ENCODE measurements at places on chromosomes 3 and 15.
A peak's percentile ranks its signal among the peaks of the same experiment; 100 is the strongest.

GRCh38 chr3:147418371-147418781 is 9.2 kb downstream of the ZIC1 start:
- no peak for DNase-seq

DNA sequence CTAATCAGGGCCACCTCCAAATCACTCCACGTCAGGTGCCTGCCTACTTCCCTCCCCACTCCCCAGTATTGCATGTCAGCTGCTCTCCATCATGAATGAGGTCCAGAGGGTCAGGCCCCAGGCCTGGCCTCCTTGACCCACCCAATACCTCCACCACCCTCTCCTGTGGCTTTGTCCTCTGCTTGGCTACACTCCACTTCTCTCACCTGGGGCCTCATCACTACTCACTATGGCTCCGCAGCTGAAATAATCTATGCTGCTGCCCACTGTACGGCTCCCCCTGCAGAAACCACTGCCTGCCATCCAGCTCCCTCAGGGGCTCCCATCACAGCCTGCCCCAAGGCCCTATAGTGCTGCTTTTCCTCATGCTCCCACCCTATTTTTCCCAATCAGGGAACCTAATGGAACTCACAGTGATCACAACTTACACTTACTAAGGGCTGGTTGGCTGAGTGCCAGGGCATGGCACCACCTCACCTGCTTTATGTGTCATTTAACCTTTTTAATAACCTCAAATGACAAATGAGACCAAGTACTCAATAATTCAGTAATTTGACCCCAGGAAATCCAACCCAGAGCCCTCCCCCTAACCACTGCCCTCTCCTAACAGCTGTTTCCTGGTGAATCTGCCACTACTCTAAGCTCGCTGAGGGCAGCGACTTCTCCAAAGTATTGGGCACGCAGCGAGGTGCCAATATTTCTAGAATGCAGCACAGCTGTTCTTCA is 2.3 kb downstream of the GORASP1 start:
- no peak for DNase-seq

- peak; percentile 88 for DNase-seq
Observed at GRCh38 chr3:9249273-9250192, at the start of gene SRGAP3. SRGAP3 (minus strand) TSS chr3:9249646; CDS start chr3:9248951, 695 bp downstream.

GRCh38 chr3:193831495-193832455 is 238.8 kb downstream of the OPA1 start:
- DNase-seq, result no peak

DNA sequence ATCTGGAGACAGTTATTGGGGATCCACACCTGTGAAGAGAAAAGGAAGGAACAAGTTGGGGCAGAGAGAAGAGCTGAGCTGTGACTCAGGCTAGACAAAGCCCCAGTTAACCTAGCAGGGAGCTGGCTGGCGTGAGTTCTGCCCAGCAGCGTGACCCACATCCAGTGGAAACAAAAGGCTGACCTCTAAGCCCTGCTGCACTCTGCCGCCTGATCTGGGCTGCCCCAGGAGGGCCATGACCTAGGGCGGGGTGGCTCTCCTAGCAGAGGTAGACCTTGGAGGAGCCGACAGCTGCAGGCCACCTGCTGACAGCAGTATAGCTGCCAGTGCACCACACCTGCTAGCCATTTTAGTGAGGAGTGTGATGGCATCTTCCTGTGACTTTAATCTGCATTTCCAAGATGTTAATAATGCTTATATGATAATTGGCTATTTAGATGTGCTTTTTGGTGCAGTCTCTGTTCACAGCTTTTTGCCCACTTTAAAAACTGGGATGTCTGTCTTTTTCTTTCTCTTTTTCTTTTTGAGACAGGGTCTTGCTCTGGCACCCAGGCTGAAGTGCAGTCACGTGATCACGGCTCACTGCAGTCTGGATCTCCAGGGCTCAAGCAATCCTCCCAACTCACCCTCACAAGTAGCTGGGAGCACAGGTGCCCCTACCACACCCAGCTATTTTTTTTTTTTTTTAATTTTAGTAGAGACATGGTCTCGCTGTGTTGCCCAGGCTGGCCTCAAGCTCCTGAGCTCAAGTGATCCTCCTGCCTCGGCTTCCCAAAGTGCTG is 78.1 kb downstream of the LSM3 start:
- DNase-seq, result no peak

GRCh38 chr15:72933976-72934375 is 118.3 kb upstream of the NEO1 start:
- DNase-seq, result peak; percentile 24

DNA sequence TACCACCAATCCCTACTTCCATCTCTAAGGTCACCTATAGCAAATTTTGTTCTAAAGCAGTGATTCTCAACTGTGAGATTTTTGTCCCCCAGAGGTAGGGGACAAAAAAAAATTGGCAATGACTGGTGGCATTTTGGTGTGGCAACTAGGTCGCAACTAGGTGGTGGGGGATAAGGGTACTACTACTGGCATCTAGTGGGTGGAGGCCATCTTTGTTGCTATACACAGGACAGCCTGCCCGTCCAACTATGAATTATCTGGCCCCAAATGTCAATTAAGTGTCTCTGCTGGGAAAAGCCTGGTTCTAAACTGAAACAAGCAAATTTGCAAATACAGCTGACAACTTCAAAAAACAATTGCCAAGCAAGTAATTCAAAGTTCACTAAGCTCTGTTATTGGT is 1.4 kb downstream of the MTMR10 start:
- DNase-seq, result peak; percentile 24

DNA sequence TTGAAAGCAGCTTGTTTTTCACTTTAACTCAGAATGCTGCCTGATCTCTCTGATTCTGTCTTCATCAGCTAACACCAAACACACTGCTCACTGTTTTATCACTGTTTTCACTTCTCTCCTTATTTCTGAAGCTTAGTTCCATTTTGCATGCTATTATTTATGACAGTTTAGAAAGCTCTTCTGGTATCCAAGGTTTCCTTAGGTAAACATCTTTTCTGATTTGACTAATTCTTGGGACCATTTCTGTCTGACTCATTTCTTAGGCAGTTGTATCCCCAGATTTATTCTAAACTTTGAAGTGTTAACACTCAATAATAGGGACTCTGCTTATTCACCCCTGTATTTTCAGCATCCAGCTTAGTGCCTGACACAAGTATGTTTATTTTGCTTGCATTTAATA is 167.7 kb downstream of the BCHE start:
- no peak for DNase-seq

- peak; percentile 40 for DNase-seq
Observed at GRCh38 chr3:66473181-66473580, 27.6 kb downstream of the LRIG1 start.

- DNase-seq, result peak; percentile 46
Observed at GRCh38 chr3:33858131-33858530, 59.7 kb downstream of the PDCD6IP start.

DNA sequence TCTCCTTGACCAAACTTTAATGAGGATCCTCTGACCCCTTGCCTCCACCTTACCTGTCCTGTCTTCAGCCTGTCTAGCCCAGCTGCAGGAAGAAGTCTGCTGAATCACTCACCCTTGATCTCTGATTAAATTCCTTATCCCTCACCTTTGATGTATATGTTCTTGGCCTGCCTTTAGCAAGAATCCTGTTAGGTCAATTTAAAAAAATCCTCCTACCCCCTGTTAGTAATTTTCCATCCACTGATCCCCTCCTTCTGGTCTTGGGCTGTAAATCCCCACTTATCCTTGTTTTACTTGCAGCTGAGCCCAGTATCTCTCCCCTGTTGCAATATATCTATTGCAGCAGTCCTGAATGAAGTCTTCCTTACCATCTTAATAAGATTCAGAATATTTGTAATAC is 39.0 kb downstream of the MYH15 start:
- DNase-seq, result no peak

- no peak for DNase-seq
Observed at GRCh38 chr3:46905213-46905560, 27.7 kb downstream of the PTH1R start.

- DNase-seq, result no peak
Observed at GRCh38 chr3:135806317-135806716, 159.2 kb upstream of the PPP2R3A start.

GRCh38 chr15:90046911-90047392 is 45.8 kb downstream of the ZNF710 start:
- no peak for DNase-seq

DNA sequence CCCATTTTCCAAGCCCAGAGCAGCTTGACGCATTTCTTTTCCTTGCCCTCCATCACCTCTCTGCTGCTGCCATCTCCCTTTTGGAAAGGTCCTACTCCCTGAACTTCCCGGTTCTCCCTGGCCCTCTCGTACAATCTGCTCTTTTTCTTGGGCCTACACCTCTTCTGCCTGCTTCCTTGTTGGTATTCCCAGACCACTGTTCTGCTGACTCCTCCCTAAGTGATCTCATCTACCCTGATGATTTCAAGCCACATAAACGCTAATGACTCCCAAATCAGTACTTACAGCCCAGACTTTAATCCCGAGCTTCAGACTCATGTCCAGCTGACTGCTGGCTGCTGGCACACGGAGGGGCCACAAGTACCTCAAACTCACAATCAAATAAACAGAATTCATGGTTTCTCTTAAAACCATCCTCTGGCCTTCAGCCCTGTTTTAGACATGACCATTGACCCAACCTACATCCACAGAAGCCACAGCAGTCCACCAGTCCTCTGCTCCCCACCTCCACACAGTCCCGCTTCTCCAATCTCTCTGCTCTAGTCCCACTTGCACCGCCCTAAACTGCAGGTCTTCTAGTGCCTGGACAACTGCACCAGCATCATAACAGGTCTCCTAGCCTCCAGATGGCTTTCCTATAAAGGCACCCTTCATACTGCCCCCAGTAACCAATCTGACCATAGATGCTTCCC is 57.6 kb downstream of the AAGAB start:
- peak; percentile 92 for DNase-seq

- DNase-seq, result no peak
Observed at GRCh38 chr3:46846624-46847542, 16.4 kb downstream of the MYL3 start.

- DNase-seq, result no peak
Observed at GRCh38 chr3:187011915-187012314, 81.6 kb downstream of the ST6GAL1 start.

DNA sequence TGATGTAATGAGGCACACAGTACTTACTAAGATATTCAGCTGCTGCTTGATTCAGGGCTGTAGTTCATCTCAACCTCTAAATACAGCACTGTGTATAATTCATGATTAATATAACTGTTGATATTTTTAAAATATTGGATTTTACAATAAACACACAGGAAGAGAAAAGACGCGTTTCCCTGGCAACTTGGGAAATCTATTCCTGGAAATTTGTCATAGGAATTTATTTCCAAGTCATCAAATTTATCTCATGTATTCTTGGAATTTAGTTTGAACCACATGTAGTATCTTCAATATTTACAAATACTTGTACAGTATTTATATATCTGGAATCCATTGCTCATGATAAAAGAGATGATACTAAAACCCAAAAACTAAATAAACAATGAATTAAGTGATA is 30.6 kb downstream of the EPHA3 start:
- no peak for DNase-seq

GRCh38 chr3:185366074-185366335 is 3.1 kb downstream of the MAP3K13 start:
- DNase-seq, result no peak

DNA sequence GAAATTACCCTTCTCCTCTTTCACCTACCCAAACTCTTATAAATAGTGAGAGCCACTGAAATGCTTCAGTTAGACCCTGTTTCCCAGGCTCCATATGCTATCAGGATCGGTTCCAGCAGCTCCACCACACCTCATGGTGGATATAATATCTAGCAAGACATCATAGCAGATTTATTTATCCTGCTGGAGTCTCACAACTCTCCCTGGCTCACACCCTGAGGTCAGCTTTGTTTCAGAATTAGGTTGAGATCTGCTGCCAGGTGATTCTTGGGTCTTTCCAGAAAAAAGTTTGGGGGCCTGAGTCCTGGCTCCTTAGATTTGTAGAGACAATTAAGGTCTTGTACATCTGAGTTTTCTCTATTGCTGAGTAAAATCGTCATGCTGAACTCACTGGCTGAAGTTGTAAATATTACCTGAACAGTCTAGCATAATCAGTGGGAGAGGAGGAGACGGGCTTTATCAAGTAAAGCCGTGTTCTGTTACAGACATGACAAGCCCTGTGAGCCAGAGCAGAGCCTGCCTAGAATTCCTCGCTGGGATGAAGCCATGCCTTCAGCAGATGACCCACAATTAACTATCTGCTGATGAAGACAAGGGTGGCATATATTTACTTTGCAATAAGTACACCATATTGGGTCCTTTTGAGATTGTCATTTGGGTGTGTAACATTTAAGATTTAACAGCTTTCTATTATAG is 131.6 kb downstream of the STAC start:
- DNase-seq, result peak; percentile 75

DNA sequence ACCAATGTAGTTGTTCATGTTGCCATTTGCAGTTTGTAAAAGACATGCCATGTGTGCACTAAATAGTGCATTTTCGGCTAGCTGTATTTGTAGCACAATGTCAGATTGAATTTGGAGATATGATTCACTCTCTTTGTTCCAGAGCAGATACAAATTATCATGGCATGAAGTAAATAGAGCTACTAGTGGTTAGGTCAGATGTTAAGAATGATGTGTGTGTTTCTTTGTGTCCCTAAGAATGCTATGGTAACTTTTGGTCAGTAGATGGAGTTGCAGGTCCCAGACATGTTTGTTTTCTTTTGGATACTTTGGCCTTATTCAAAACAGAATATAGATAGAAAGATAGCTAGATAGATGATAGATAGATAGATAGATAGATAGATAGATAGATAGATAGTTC is 595.8 kb downstream of the NLGN1 start:
- DNase-seq, result peak; percentile 86

GRCh38 chr15:88986949-88987590 is 73.9 kb upstream of the MFGE8 start:
- no peak for DNase-seq

GRCh38 chr3:38646630-38647029 is 2.9 kb downstream of the SCN5A start:
- peak; percentile 59 for DNase-seq

DNA sequence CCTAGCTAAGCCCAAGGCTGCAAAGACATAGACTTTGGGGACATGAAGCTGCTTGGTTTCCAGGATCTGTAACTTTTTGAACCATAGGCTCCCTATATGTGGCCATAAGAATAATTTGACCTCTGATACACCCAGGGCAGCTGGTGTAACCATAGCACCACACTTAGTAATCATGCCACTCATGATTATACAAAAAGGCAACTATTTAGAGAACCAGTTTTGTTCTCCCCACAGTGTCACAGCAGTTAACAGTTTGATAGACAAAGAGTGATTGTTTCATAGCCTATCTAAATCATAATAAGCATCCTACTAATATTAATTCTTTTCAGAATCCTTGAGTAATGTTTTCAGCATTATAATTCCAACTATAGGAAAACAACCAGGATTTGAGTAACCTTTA is 334.9 kb downstream of the NEK10 start:
- DNase-seq, result no peak
